ENCODE measurements at places on chromosomes 1 and 21.

DNA sequence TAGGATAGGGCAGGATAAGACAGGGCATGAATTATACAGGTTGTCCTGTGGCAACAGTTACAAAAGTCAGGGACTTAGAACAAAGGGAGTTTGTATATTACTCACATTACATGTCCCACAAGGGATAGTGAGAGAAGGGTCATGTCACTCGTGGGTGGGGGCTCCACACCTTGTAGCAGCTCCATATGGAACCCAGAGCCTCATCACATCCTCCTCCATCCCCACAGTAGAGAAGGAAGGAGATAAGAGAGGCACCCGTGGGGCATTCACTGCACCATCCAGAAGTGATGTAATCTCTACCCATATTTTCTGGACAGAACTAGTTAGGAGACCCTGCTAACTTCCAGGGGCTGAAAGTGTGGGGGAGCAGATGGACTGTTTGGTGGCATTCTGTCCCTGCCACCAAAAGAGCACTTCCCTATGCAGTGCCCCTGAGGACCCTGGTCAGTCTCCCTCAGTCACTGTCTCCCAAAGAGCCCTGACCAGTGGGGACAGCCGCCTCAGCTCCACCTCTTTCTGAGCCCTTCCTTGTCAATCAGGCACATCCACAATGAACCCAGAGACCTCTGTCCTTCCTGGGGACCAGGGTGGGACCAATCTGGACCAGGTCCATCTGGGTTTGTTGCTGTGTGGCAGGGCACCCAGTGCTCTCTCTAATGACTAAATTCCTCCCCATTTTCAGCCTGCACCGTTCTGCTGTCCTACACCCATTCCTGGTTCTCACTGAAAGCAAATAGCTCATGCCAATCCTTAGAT lies 154.8 kb upstream of the ETV3 start:
- DNase-seq = no peak

DNA sequence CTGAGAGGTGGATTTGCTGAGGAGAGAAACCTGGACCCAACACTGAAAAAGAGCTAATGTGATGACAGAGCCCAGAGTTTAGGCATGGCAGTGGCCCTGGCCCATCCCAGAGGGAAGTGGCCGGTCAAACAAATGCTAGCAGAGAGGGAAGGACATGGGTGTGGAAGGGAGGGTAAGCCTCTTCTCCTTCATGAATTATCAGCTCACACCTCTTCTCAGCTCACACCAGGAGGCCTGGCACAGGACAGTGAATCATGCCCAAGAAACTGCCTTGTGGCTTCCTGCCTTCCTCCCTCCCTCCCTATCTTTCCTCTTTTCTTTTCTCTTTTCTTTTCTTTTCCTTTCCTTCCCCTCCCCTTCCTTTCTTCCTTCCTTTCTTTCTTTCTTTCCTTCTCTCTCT lies 1.3 kb upstream of the SPRR3 start:
- no peak for DNase-seq

GRCh38 chr1:116075575-116075974 lies 35.6 kb upstream of the MAB21L3 start:
- no peak for DNase-seq

DNA sequence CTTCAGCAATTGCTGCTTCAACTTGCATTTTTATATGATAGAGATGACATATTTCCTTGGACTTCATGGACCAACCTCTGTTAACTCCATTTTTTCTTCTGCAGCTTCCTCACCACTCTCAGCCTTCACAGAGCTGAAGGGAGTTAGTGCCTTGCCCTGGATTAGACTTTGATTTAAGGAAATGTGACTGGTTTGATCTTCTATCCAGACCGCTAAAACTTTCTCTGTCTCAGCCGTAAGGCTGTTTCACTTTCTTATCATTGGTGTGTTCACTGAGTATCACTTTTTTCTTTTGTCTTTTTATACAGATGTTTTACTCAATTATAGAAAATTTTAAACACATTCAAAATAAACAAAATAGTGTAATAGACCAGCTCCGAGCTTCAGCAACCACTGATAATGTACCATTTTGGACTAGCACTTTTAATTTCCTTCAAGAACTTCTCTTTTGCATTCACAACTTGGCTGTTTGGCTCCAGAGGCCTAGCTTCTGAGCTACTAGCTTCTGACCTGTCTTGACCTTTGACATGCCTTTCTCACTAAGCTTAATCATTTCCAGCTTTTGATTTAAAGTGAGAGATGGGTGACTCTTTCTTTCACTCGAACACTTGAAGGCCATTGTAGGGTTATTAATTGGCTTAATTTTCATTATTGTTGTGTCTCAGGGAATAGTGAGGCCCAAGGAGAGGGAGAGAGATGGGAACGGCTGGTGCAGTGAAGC lies 9.3 kb downstream of the NEK7 start:
- DNase-seq = no peak

DNA sequence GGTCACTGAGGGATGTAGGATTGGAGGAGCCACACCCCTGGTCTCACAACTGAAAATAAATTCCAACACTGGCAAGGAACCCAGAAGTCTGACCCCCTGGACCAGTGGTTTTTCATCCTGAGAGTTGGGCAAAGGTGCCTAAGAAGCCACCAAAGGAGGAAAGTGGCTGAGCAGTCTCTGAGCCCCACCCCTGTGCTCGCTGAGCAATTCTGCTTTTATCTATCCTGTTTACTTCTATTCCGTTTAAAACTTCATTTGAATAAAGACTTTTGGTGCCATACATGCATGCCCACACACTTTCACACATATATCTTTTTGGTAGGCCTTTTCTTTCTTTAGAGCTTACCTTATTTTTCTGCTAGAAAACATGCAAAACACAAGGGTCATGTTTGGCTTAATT lies 13.9 kb upstream of the CD53 start:
- no peak for DNase-seq

All from esophagus squamous epithelium (tissue), 5 donors.